ENCODE measurements at places on chromosomes 7 and 10.

GRCh38 chr7:47181746-47182361 lies 400.1 kb downstream of the TNS3 start:
- DNase-seq = no peak

GRCh38 chr7:63031838-63032436 lies 966.7 kb upstream of the ZNF722 start:
- no peak for DNase-seq

DNA sequence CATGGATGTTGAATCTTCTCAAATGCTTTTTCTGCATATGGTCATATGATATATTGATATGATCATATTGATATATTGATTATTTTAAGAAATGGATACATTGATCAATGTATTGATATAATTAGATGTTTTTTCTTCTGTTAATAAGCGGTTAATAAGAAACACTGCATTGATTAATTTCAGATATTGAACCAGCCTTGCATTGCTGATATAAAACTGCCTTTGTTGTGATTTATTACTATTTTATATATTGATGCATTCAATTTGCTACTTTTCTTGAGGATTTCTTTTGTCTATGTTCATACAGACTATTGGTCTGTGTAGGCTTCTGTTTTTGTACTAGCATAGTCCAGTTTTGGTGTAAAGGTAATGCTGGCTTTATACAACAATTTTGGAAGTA lies 79.7 kb upstream of the ELN start:
- DNase-seq = no peak

DNA sequence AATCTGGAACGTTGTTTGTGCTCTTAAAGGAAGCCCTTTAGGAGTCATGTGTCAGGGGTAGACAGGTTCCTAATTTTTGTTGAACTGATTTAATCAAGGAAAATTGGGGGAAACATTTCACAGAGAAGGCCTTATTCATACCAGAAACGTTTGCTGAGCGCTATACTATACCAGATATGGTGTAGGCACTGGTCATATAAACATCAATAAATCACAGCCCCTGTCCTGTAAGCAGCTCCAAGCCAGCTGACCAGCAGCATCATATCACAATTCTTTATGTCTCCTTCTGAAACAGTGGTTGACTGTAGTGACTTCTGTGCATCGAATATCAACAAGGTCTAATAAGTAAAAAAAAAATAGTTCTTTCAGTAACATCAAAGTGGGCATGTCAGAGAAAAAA lies 1.1 kb downstream of the TMEM178B start:
- no peak for DNase-seq

DNA sequence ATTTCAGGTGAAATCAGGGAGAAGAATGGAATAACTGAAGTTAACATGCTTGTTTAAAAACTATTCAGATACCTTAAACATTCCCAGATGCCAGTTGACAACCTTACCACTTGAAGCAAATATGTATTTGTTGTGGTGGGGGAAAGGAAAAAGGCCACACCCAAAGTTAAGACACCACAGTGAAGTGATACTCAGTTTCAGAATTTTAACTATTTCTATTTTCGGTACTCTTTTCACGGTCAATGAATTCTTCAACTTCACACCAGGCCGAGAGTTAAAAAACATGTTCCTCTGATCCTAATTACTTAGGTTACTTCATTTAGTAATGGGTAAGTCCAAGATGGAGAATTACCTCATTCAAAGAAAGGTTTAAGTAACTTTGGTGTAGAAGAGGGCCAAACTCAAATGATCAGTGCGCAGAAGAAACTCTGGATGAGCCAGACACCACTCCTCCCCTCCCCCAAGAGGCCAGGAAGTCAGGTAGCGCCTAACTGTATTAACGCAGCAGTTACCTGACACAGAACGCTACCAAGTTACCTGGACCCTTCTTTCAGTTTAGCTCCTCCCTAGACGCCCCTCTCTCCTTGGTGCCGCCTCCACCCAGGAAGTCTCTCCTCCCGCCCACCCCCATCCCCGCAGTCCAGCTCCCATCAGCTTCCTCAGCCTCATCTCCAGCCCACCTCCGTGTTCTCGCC lies 700 bp downstream of the MTPN start:
- DNase-seq = peak; percentile 25

DNA sequence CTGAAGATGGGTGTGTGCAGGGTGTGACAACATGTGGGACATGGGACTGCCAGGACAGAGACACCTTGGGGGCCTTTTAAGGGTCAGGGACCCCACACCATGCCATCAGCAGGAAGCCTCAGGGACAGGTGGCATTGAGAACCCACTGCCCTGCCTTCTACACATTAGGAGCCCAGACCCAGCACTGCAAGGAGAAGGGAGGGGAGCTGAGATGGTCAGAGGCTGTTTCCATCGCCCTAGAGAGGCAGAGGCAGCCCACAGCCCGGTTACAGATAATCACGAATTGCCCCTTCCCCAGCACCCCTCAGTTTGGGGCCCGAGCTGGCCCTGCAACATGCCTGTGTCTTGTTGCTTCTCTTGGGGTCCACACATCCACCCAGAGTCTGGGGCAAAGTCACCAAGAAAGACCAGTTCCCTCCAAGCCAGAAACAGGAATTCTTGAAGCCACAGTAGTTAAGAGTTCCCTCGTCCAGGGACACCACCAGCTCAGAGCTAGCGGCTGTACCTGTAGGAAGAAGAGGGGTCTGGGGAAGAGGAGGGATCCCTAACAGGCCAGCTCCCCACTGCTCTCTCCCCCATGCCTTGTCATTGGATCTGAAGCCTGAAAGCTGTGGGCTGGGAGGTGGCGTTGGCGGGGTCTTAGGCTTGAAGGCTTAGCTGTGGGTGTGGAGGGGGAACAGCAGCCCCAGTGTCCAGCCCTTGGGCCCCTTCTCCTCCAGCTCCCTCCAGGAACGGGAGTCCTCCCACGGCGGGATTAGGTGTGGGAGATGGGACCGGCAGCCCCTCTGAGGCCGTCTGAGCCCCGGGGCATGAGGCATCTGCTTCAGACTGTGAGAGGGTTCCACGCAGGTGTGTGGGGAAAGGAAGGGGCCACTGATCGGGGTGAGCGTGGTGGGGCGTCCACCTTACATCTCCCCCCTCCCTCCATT lies 44.8 kb upstream of the ELFN1 start:
- DNase-seq = no peak

GRCh38 chr7:116399819-116400218 lies 99.7 kb upstream of the CAV2 start:
- DNase-seq = no peak

- DNase-seq = no peak
Observed at GRCh38 chr7:40105879-40106473, 28.4 kb downstream of the MPLKIP start.

DNA sequence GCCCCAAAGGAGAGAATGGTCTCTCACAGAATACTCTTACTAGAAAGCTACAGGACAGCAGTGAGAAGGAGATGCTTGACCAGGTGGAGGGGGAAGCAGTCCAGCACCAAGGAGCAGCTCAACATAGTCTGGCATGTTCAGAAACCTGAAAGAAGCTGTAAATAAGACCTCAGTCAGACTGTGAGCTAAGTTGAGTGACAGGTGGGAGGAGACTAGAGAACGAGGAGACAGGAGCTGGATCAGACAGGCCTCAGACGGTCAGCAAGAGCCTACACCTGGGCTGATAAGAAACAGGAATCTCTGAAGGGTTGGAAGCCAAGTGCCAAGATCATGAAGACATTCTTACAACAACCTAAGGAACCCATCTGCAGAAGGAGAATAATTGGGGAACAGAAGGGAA lies 54.5 kb downstream of the ELMO1 start:
- DNase-seq = no peak

DNA sequence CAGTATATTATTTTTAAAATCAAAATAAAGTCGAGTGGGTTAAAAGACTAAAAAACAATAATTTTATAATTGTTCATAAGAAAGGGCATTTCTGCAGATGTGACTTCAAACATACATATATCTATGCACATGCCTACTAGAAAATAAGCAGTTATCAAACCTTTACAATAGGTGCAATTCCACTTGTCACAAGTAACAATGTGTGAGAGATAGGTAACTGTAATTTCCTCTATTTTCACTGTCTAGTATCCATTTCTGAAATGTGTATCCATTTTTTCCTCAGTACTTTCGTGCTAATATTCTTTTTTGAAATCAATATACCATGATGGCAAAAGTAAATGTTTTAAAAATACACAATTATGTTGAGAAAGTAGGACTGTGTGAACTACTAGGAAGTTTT lies 96.9 kb upstream of the GNAI1 start:
- no peak for DNase-seq

- DNase-seq = no peak
Observed at GRCh38 chr10:131155876-131156230, 155.7 kb downstream of the TCERG1L start.

DNA sequence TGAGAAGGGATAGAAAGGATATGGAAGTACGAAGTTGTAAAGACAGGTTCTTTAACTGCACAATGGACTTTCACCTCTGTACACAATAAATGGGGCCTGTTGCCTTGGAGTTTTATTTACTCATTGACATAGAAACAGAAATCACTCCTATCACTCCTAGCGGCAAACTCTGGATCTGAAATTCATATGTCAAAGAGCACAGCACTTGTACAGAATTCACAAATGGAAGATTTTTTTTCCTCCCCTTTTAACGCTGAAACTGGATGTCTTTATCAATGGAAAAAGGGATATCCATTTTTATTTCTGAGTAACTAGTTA lies 18.2 kb downstream of the NT5C3A start:
- no peak for DNase-seq

- DNase-seq = no peak
Observed at GRCh38 chr7:129149511-129149910, 5.0 kb downstream of the TSPAN33 start.
